IPS DF 6.9 (cell line): ENCODE measurements at places on chromosomes 6 and 20.

DNA sequence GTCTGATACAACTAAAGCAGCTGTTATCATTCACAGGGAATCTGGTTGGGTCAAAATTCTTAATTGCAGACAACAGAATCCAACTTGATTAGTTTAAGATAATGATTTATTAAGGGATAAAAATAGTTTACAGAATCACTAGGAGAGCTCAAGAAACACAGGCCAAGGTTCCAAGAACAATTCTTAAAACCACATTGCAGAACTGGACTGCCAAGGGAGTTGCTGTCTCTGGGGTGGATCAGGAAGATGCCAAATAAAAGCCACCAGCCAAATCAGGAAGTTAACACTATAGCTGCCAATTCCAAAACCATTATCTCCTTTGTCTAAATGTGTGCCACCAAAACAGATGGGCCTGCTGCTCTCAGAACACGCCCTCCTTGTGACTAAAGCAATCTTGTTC lies 53.7 kb downstream of the NUDT3 start:
- DNase-seq = no peak

- no peak for DNase-seq
These were observed 11.1 kb downstream of the HLA-F start for GRCh38 chr6:29734046-29735018.

DNA sequence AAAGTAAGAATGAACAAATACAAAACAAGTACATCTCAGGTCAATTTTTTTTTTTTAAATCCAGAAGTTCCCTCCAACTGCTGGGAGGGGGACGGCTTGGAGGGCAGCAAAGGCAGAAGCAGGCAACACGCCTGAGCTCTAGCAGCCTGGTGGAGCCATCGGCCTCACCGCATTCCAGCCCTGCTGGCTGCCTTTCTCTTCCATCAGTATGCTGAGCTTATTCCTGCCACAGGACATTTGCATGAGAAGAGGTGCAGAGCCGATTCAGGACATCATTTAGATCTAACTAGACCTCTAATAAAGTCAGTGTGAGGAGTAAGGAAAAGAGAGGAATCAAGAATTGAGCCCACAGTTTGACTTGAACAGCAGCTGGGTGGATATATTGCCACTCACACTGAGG lies 318.8 kb downstream of the ZFAND3 start:
- peak; percentile 66 for DNase-seq

DNA sequence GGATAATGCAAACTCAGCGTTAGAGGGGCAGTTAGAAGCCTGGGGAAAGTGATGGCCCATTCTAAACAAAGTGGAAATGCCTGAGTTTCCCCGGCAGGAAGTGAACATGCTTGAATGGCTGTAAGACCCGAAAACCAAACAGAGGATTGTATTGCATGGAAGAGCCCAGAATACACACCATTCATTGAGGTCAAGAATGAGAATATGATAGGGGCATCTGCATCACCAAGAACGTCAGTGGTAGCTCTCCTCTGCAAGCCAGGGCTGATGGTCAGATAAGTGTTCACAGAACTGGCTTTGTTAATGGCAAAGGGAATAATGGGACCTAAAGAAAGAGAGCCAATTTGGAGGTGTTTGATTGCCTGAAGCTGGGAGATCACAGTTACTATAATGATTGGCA lies 663.4 kb downstream of the KHDRBS2 start:
- no peak for DNase-seq

DNA sequence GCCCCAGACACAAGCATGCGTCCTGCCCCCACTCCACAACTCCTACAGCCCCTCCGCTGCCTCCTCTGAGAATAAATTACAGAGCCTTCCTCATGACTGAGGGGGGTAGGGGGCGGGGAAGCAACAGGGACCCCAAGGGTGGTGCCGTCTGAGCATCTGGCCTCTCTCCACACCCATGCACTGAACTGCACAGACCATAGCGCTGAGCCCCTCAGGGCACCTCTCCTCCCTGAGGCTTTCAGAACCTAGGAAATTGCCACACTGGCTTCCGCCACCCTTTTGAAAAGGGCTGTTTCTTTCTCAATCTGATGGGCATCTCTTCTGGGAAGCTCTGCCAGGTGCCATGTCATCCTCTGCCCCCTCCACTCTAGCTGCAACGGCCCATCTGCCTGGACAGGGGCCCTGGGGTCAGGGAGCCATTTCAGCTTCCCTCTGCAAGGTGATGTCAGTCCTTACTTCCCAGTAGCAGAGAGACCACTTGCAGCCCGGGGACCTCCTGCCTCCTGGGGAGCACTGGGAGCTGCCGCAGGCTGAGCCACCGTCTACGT lies 2.5 kb downstream of the CST7 start:
- DNase-seq = no peak

GRCh38 chr20:7272512-7272911 lies 505.0 kb downstream of the BMP2 start:
- DNase-seq = peak; percentile 13

- DNase-seq = no peak
These were observed 773.6 kb upstream of the SLC35B3 start for GRCh38 chr6:9208966-9209365.

- no peak for DNase-seq
These were observed 21.0 kb upstream of the GCLC start for GRCh38 chr6:53565886-53566285.

DNA sequence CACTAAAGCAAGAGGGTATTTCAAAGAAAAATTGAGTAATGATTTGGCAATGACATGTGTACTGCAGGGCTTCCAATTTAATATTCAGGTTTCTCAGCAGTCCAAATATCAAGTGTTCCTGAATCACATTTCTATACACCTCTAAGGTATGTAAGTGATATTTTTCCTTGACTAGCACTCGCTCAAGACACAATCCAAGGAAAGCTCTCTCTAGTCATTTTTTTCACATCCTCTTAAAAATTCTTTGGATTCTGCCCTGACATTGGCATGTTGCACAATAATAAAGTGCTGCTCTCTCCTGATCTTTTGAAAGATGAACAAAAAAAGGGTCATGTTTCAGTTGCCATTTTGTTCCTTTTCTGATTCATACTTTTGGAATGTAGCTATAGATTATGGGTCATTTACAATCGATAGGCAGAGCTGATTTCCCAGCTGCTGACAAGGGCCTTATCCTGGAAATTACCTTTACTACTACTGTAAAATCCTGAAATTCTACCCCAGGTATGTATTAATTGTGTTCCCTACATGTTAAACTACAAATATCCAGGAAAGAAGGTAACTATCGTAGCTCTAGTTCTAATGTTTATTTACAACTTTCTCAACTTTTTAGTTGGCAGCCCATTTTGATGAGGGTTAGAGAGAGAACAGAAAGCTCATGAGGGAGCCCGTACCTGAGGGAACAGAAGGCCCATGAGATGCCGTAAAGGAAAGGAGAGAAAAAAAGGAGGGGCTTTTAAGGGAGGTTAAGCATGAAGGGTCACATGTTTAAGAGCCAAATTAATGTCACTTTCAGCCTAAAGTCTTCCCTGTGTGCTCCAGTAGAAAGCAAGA lies 22.2 kb upstream of the ADGRG6 start:
- no peak for DNase-seq

DNA sequence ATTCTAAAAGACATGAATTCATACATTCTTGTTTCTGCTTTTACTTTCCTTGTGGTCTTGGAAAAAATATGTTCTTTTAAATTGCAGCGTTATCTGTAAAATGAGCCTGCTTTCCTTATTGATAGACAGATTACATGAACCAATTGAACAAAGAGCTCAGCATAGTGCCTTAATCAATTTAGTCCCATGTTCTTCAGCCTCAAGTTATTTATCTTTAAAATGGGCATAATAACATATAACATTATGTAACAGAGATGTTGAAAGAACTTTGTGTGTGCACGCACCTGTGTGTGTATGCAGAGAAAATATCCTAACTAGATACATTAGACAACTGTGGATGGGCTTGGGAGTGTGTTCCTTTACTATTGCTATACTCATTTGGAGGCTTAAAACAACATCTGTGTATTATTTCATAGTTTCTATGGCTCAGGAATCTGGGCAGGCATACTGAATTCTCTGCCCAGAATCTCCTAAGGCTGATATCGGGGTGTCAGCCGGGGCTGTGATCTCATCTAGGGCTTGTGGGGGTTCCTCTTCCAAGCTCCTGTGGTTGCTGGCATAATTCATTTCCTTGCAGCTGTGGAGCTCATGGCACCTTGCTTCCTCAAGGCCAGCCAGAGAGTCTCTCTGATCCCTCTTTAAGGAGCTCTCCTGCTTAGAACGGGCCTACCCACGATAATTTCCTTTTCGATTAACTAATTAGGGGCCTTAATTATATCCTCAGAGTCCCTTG lies 194.1 kb downstream of the ARID1B start:
- DNase-seq = no peak

DNA sequence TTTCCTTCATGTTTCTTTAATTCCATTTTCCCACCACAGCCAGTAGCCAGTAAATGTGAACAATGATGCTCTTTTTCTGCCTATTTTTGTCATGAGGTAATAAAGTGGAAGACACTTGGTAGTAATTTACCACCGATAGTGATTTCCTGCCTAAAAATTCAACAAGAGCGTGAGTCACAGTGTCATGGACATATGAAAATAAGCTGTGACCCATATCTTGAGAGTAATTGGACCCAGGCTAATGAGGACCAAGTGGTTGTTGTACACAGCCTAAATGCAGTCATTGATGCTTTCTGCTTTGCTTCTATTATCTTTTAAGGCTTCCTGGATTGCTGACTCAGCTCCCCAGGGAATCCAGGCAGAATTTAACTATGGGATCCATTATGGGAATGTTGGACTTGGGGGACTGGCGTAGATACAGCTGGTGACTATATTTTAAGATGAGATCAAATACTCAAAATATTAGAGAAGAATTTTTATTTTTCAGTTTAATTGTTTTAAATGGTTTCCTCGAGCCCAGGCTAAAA lies 265.9 kb upstream of the FERMT1 start:
- no peak for DNase-seq

GRCh38 chr6:158687506-158687905 lies 37.7 kb downstream of the SYTL3 start:
- no peak for DNase-seq

DNA sequence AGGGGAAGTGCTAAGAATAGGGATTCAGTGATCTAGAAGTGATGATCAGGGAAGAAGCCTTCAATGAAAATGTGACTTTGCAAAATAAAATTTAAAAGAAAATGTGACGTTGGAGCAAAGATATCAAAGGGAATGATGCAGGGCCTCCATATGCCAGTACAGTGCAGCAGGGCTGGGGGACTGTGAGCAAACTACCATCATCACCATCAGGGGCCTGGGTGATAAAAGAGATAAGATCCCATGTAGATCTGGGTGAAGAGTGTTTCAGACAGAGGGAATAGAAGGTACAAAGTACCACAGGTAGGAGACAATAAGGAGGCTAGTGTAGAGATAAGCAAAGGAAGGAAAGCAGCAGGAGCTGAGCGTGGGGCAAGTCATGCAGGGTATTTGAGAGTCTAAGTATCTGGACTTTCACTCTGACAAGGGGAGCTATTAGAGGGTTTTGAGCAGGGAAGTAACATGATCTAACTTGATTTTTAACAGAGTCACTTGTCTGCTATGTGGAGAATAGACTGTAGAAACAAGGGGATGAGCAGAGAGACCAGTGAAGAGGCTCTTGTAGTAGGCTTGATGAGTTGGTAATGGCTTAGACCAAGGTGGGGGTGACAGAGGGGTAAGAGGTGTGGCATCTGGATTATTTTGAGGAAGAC lies 295.6 kb downstream of the ZFAND3 start:
- DNase-seq = no peak

DNA sequence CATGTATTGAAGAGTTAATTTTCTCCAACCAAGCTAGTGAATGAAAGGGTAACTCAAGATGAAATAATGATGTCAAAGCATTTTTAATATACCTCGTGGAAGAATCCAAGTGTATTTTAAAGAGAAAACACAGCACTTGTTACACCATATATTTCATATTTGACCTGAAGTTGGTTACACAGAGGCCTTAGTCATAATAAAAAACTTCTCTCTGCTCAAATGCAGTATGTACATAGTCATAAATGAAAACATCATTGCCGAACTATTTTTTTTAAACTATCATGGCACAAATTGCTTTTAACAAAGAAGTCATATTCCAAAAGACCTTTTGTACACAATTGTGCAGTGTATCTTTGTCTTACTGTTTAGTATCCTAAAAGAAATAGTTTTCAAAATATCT lies 43.0 kb downstream of the BACH2 start:
- no peak for DNase-seq
